NT2/D1 (cell line): ENCODE measurements at places on chromosomes 7 and 10.

- DNase-seq: no peak
Observed at GRCh38 chr10:21534604-21535493, 817 bp downstream of the MLLT10 start.

DNA sequence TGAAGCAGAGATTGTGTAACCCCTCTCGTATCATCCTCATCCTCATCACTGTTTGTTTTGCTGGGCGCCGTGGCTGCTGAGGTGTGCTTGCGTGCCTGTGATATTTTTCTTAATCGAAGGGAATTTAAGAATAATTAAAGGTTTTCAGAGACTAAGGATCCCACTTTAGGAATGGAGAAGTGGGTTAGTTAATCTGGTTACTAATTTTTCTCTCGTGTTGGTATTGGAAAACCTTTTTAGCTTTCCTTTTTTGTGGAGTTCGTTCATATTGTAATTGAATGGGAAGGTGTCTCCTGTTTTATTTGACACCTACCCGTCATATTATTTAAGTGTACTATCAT lies 1.3 kb downstream of the UBN2 start:
- DNase-seq: no peak

GRCh38 chr7:38070718-38071117 lies 107.3 kb upstream of the STARD3NL start:
- peak; percentile 76 for DNase-seq

DNA sequence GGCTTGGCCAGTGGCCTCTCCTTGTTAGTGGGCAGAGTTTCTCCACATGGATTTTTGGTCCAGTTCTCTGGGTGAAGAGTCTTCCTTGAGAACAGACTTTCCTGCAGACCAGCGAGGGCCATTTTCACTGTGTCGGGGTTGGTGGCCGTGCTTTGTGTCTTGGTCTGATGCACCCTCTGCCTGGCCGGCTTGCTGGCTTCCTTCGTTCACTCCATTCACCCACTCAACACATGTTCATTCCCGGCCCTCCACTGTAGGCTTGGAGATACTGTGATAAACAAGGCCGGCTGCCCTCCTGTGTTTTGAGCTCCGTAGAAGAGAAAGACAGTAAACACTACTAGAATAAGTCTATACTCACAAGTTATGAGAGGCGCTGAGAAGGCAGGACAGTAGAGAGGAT lies 76.8 kb upstream of the BTBD16 start:
- no peak for DNase-seq

- no peak for DNase-seq
Observed at GRCh38 chr10:95273393-95274312, 17.1 kb downstream of the PDLIM1 start.

DNA sequence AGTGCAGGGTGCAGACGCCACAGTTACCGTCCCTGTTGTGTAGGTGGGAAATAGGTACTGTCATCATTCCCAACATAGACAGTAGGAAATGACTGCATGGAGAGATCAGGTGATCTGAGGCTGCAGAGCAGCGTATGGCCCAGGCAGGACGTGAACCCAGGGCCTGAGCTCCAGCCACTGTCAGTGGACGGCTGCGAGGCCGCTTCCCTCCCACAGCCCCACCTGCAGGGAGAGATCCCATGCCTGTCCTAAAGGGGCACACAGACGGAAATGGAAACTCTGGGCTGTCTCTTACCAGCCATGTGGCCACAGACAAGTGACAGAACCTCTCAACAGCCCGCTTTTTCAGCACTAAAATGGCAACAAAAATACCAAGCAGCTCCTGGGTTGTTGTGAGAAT lies 44.5 kb upstream of the MNX1 start:
- DNase-seq: no peak

- DNase-seq: no peak
Observed at GRCh38 chr10:23535381-23535780, 96.5 kb downstream of the OTUD1 start.

GRCh38 chr10:87816163-87816897 lies 1.7 kb downstream of the ATAD1 start:
- DNase-seq: no peak

- no peak for DNase-seq
Observed at GRCh38 chr7:43868681-43869005, 674 bp downstream of the MRPS24 start.

- no peak for DNase-seq
Observed at GRCh38 chr10:133044401-133044811, 43.3 kb upstream of the ADGRA1 start.

- peak; percentile 88 for DNase-seq
Observed at GRCh38 chr7:2522780-2523433, 3.3 kb downstream of the LFNG start.

GRCh38 chr7:113371416-113372043 lies 253.2 kb upstream of the SMIM30 start:
- DNase-seq: no peak

GRCh38 chr10:132229834-132230556 lies 43.2 kb downstream of the DPYSL4 start:
- DNase-seq: no peak

GRCh38 chr7:44280636-44280992 lies 44.8 kb downstream of the CAMK2B start:
- no peak for DNase-seq

GRCh38 chr10:99497343-99498025 lies 35.3 kb upstream of the NKX2-3 start:
- no peak for DNase-seq

DNA sequence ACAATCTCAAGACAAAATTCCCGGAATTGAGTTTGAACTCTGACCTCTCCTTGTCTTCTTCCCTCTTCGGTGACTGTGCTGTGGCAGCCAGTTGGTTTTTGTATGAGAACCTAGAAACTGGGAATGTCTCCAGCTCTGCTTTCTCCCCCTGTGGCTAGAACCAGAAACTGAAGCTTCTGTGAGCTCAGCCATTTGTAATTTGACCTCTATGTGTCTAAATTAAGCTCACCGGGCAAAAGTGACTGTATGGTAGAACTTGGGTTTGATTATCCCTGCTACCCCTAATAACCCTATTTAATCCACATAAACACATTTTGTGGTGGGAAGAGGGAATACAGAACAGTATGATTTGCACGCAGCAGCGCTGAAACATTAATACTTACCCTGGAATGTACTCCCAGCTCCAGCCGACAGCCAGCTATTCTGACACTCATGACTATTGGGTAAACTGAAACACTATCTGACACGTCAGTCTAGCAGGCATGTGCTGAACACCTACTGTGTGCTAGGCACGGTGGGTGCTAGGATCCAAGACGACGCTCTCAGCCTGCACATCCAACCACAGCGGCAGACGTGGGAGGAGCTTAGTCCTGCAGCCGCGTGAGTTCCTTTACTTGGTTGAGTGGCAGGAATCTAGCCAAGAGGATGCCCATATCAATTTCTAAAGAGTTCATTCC lies 324.8 kb downstream of the SFMBT2 start:
- no peak for DNase-seq

- no peak for DNase-seq
Observed at GRCh38 chr7:132181946-132182685, 394.2 kb downstream of the PLXNA4 start.

- no peak for DNase-seq
Observed at GRCh38 chr10:53430127-53430891, 657.7 kb upstream of the MBL2 start.

GRCh38 chr10:6461961-6462360 lies 118.1 kb downstream of the PRKCQ start:
- DNase-seq: no peak

GRCh38 chr10:30063099-30063498 lies 3.7 kb upstream of the JCAD start:
- DNase-seq: no peak

GRCh38 chr10:124409696-124410095 lies 9.0 kb downstream of the OAT start:
- no peak for DNase-seq

GRCh38 chr10:5413012-5413938 lies 918 bp downstream of the NET1 start:
- DNase-seq: no peak

- peak; percentile 9 for DNase-seq
Observed at GRCh38 chr7:122255454-122255853, 49.1 kb downstream of the FEZF1 start.

GRCh38 chr7:121204537-121204936 lies 124.3 kb upstream of the WNT16 start:
- no peak for DNase-seq

DNA sequence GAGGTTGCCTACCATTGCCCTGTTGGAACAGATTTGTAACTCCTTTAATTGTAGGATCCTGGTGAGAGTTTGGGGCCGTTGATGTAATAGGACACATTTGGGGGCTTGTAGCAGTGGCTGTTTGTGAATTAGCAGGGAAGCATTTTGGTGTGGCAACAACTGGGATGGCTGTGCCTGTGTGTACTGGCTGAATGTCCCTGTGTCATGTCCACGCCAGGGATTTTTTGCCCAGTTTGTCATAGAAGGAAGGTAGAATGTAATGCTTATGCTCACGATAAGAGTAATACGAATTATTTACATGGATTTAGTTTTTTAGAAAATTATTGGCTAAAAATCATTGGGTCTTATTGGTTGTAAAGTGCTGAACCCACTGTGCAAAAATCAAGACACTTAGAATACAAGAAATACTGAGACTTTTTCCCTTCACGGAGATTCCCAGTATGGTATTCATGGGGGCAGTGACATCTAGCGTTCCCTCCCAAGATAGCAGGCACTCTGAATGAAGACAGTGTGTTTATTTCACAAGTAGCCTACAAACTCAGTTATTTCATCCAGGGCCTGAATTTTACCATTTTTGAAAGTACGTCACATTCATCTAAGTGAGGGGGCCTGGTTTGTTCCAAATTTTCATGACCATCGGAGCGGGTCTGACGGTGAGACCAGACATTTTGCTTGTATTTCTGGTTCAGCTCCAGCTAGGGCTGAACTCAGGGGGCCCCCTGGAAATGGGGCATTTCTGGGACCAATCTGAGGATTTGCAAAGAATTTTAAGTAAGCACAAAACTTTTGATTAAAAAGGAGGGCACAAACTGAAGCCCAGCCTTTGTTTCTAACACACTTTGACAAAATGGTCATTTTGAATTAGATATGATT lies 74.7 kb downstream of the CACNB2 start:
- peak; percentile 15 for DNase-seq

DNA sequence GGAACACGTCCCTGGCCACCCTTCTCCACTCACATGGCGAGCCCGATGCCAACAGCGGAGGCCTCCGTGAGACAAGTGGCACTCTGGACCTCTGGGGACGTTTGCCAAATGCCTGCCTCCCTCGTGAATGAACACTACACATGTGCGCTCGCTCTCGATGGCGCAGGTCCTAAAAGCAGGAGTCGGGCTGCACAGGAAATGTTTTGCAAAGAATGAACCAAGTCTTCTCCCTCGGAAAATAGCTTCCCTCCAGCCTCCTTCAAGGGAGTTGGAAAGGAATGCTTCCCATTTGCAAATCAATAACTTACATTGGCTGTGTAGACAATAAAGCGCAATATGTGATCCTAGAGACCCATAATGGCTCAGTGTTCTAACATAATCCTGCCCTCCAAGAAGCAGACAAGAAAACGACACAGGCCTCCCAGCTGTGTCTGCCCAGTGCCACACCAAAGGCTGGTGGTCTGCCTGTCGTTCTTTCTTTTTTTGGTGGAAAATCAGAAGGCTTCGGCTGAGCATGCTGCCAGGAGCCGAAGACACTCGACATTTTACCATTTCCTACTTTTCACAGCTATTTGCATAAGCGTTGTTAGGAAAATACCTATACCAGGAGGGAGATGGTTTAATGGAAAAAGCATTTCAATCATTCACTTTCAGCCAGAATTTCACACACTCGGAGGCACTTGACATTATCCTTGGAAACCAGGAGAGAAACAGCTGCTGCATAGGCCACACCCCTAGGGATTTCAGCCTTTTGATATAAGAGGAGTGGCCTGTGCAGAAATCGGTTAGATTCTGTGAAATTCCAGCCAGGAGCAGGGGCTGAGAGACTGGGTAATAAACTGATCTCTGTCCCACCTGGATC lies 38.4 kb downstream of the ATXN7L1 start:
- DNase-seq: peak; percentile 25

- no peak for DNase-seq
Observed at GRCh38 chr7:2393706-2394105, 9.7 kb upstream of the CHST12 start.

- no peak for DNase-seq
Observed at GRCh38 chr10:3781468-3782145, 3.4 kb downstream of the KLF6 start.

DNA sequence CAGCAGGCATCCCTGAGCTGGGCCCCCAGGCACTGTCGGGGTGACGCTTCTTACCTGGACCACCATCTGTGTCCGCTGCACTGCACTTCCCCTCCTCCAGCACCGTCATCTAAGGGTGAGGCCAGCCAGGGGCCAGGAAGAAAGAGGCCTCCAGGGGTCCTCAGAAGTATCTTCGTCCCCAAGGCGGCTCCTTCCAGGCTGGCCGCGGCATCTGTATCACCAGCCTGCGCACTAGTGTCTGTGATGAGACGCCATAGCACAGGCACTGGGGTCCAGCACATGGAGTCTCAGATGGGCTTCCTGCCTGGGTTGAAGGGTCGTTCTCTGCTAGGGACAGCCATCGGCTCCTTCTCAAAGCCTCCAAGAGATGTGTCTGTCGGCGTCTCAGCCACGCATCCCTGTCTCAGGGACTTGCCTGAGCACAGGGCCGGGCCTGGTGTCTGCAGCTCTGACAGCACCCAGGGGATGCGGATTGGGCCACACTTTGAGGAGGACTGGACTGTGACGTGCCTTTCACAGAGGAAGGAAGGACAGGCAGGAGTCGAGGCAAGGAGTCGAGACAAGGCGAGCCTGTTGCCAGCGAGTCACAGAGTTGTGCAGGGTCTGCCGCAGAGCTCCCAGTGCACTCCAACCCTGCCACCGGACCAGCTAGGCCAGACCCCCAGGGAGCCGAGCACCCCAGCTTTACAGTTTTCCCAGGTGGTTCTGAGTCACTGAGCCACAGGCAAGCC lies 101.5 kb upstream of the DIP2C start:
- no peak for DNase-seq

DNA sequence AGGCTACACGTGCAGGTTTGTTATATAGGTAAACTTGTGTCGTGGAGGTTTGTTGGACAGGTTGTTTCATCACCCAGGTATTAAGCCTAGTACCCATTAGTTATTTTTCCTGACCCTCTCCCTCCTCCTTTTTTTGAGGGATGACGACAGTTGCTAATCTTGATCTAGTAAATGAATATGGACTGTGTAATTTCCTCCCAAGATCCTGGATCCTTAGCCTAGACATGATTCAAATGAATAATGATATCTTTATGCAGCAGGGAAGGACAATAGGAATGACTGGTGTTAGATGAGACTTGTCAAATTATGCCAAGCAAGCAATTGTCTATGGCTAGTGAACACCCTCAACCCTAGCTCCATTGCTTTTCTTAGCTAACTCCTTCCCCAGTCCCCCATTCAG lies 156.2 kb downstream of the PLPP4 start:
- no peak for DNase-seq

DNA sequence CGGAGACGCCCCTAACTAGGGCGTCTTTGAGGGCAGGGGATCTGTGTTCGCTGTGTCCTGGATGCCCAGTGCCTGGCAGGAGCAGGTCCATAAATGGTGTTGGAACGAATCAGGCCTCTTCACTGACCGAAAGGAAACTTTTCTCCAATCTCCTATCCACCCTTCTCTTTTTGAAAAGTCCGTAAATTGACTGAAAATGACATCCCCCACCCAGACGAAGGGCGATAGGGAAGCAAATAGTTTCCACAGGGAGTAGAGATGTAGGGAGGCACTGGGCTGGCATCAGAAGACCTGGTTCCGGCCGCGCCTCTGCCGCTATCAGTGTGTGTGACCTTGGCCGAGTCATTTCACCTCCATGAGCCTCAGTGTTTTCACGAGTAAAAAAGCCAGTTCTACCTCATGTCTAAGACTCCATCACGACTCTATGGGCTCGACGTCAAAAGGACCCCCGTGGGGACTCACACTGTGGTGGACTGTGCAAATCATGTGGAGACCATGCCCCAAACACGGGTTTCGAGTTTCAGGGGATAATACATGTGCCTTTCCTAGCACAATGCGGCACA lies 497 bp upstream of the RAB11FIP2 start:
- DNase-seq: no peak

GRCh38 chr7:131507592-131508331 lies 48.7 kb downstream of the PODXL start:
- no peak for DNase-seq
